ENCODE measurements at places on chromosomes 2 and 18.
A peak's percentile ranks its signal among the peaks of the same experiment; 100 is the strongest.

- DNase-seq: no peak
Observed at GRCh38 chr18:54222922-54223567, 1.4 kb downstream of the MBD2 start.

DNA sequence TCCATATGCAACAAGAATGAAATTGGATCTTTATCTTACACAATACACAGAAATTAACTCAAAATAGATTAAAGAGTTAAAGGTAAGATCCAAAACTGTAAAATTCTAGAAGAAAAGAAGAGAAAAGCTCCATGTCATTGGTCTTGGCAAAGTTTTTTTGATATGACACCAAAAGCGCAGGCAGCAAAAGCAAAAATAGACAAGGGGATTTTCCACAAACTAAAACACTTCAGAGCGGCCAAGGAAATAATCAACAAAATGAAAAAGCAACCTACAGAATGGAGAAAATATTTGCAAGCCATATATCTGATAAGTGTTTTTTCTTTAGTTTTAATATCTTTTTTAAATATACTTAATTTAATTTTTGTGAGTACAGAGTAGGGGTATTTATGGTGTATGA is 112.8 kb upstream of the CAB39 start:
- DNase-seq: no peak

- DNase-seq: no peak
Observed at GRCh38 chr2:85710687-85711577, 16.8 kb downstream of the GNLY start.

DNA sequence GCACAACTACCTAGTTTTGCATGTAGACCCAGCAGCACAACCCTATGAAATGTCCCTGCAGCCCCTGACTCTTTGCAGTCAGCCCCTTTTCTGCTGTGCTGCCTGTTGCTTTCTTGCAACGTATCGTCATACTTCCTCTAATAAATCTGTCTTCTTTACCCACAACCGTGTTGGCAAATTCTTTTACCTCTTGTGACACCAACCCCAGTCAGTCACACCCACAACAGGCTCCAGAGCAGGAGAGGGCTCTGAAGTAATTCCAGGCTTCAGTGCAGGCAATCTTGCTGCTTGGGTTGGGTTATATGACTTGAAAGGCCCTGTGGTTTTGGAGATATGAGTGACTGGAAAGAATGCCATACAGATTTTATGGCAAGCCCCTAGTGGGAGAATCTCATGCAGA is 79.1 kb upstream of the KCNH7 start:
- DNase-seq: no peak

- no peak for DNase-seq
Observed at GRCh38 chr2:75564713-75565359, 4.1 kb upstream of the EVA1A start.

- DNase-seq: no peak
Observed at GRCh38 chr2:7552825-7553570, 635.8 kb downstream of the RNF144A start.

- DNase-seq: no peak
Observed at GRCh38 chr2:15471606-15472005, 89.5 kb downstream of the NBAS start.

GRCh38 chr18:79685281-79685680 is 5.7 kb downstream of the CTDP1 start:
- no peak for DNase-seq

DNA sequence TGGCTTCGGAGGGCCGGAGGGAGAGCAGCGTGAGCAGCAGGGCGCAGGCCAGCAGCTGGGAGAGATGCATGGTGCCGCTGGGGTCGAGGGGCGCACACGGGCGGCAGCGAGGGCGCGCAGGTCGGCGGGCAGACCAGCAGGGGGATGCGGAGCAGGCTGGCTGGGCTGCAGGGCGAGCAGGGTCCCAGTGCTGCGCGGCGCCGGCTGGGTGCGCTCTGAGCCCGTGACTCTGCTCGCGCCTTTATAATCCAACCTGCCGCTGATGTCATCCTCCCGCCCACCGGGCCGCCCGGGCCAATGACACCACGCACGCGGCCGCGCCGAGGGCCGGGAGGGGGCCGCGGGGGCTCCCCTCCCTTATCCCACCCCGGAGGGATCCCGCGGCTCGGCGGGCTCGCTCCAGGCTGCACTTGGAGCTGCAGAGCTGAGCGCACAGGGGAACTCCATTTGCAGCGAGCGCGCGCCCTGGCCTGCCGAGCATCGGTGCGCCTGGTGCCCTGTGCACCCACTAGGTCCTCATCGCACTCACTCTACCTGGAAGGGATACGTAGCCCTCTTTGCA is at the start of gene NPPC:
NPPC (minus strand) TSS at position 217 of the 562 bp plus-strand sequence; CDS start at position 70, 147 bp downstream.
- DNase-seq: peak; percentile 47

DNA sequence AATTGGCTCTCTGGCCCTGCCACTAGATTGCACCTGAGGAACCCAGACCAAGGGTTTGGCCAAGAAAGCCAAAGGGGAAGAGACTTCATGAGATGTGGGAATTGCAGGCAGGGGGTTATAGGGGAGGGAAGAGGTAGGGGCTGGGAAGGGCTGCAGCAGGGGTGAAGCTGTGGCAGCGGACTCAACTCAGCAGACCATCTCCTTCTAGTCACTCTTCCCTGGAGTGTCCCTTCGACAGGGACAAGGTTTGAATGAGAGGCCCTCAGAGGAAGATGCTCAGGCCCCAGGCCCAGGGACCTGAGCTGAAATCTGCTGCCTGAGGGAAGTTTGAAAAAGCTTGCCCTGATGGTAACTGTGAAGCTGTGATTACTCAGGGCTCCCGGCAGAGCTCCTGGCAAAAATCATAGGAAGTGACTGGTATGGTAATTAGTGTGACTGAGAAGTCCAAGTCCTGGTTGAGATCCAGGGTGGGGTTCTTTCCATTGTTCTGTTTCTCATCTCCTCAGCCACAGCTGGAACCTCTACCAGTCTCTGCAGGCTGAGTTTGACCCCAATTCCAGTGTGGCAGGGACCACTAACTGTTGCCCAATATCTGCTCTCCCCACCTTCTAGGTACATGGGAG is 300.9 kb downstream of the CYP26B1 start:
- DNase-seq: peak; percentile 53

GRCh38 chr18:50649821-50650220 is 89.9 kb downstream of the MAPK4 start:
- DNase-seq: peak; percentile 22

DNA sequence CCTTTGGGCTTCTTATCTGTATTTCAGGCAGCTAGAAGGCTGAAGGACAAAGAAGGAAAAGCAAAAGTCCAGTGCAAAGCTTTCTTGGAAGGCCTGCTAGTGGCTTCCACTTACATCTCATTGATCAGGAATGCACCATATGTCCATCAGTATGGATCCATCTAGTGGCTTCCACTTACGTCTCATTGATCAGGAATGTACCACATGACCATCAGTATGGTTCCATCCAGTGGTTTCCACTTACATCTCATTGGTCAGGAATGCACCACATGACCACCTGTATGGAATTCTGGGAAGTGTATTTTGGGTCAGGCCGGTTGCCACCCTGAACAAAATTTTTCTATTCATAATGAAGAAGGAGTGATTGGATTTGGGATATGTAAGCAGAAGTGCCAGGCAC is 70.6 kb downstream of the LYPD6 start:
- DNase-seq: peak; percentile 77
